Glutamatergic neuron (in vitro differentiated cells): ENCODE measurements at places on chromosomes 2 and 18. TPM values are rescaled to one million over a fixed set of nuclear protein-coding genes. Genes with fewer than 3 reads are reported as not detected.

The HES6 gene
- total RNA-seq = 665 TPM

The TPO gene
- total RNA-seq = not detected

The SERPINB12 gene
- total RNA-seq = not detected

The IL36B gene
- total RNA-seq = not detected

The UGT1A3 gene
- total RNA-seq = not detected
